Hematopoietic multipotent progenitor cell (in vitro differentiated cells): ENCODE measurements at places on chromosomes 13 and 19.

- no peak for DNase-seq
These were observed 8.4 kb upstream of the DIAPH3 start for GRCh38 chr13:60172111-60172510.

DNA sequence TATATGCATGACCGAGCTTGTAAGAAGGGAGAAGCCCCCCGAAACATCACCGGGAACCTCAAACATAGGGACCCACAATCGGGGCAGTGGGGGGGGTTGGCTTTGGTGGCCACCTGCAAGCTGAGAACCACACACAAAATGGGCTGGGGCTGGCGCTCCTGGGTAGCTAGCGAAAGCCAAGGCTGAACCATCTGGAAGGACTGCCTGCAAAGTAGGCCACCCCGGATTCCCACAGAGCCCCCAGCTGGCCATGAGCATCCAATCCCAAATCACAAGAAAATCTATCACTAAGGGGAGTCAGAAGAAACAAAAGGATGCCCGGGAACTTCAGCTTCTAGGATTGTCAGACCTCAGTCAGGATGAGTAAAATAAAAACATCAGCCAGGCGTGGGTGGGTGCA, 2.8 kb upstream of the PSPN start:
- DNase-seq, result no peak

DNA sequence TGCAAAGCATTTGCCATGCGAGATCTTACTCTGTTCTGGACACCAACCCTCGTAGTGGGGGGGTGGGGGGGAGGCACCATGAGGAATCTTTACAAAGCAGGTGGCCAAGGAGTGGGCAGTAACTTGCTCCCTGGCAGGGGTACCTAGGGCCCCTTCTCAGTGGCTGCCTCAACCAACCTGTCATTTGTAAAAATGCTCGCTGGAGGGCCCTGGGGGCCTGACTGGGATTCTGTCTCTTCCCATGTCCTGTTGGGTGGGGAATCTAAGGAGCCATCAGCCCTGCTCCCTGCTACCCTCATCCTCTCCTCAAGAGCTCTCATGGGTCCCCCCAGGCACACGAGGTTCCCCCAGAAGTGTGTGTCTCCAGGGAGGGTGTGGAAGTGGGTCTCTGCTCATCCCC, 1.5 kb downstream of the KCNN1 start:
- DNase-seq, result no peak

DNA sequence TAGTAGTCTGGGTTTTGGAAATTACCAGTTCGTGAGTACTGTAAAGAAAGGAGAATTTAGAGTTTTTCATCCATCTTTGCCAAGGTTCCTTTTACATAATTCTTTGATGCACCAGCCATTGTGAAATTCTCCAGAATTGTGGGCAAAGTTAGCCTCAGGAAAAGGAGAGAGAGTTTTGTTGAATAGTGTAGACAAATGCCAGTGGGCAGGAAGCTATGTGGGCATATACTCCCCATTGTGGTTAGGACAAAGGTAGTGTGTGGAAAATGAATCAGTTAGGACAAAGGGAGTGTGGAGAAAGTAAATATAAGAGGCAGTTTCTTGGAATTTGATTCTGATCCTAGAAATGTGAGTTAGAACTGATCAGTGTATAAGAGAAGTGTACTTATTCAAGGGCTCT, 67.9 kb downstream of the PCCA start:
- no peak for DNase-seq

DNA sequence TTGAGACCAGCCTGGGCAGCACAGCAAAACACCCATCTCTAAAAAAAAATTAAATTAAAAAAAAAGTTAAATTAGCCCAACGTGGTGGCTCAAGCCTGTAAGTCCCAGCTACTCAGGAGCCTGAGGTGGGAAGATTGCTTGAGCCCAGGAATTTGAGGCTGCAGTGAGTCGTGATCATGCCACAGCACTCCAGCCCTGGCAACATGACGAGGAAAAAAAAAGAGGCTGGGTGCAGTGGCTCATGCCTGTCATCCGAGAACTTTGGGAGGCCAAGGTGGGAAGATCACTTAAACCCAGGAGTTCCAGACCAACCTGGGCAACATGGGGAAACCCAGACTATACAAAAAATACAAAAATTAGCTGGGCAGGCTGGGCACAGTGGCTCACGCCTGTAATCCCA, 2.2 kb upstream of the TMEM161A start:
- DNase-seq, result no peak

DNA sequence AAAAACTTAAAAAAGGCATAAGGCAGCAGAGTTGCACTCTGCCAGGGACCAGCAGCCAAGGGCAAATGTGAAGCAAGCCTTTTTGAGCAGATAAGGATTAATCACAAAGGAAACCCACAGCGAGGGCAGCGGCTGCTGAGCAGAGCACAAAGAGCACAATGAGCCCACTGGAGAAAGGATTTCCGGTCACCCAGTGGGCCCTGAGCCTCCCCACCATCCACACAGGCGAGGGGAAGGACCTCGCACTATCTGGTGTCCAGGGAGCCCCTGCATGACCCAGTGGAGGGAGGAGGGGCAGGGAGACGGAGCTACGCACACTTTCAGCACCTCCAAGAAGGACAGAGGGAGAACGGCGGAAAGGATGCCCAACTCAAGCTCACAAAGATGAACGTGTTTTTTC, 40.0 kb downstream of the COL4A1 start:
- DNase-seq, result no peak

DNA sequence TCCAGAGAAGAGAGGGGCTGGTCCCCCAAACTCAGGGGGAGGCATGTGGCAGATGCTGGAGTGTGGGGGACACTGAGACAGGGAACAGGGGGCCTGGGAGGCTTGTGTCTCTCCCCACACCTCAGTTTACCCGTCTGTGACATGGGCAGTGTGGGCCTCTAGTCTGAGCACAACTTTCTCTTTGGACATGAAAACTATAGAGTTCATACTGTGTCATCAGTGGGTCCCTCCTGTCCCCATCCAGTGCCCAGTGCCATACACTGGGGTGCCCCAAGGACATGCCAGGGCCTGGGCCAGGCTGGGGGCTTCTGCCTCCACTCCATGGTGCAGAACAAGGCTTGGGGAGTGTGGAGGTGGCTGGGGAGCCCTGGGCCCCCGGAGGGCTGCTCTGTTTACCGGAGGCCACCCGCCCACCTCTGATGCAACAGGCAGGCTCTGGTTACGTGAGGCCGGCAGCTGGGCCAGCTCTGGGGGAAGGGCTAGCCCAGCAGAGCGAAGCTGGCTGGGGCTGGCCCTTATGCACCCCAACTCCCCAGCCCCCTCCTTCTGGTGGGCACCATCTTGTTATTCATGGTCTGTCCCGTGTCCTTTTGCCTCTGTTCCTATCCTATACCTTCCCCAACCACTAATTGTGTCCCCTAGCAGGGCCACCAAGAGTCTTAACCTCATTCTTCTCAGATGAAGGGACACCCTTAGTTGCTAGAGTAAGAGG, 1.9 kb upstream of the MEF2B start:
- DNase-seq, result no peak

DNA sequence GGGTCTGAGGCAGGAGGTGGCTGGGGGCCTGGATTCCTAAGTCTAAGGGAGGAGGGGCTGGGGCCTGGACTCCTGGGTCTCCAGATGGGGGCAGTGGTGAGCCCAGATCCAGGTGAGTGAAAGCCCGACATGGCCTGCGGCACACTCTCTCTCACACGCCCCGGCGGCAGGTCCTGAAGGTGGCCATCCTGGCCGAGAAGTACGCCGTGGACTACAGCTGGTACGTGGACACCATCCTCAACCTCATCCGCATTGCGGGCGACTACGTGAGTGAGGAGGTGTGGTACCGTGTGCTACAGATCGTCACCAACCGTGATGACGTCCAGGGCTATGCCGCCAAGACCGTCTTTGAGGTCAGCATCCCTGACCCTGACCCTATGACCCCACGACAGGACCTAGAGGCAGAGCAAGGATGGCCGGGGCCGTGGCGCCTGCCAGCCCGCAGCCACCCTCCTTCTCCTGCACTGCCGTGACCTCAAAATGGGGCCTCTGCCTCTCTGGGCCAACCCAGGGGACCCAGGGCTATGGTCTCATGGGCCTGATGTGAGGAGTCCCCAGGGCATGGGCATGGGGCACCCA, 13.2 kb downstream of the FUZ start:
- no peak for DNase-seq

GRCh38 chr13:75400775-75401174, 81.2 kb downstream of the TBC1D4 start:
- no peak for DNase-seq

DNA sequence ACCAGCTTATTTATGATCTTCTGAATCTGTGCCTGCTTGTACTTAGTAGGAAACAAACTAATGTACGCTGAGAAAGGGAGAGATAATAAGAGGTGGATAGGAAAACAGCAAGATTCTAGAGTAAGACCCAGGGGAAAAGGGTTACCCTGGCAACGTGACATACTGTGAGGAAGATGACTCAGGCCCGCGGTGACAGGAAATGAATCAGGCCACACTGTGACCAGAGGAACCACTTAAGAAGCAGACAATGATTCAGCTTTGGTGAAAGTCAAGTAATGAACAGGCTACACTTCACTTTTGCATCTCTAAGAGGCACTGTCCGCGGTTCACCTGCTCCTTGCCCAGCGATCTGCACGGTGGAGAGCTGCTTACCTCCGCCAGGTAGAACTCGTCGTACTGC, 158.2 kb downstream of the NALCN start:
- DNase-seq, result peak; percentile 5

DNA sequence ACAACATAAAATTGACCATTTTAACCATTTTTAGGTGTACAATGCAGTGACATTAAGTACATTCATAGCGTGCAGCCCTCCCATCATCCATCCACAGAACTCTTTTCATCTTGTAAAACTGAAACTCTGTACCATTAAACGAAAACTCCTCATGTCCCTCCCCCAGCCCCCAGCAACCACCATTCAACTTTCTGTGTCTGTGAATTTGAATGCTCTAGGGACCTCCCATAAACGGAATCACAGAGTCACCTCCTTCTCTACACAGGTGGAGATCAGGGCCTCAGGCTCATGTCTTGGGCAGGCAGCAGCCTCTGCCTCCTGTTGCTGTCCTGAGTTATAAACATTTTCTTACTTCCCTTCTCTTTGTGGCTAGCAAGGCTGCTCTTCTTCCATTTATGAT, 7.3 kb upstream of the CCNE1 start:
- DNase-seq, result no peak

GRCh38 chr13:113207890-113208420, 514 bp downstream of the PCID2 start:
- DNase-seq, result peak; percentile 39

GRCh38 chr13:76489274-76489673, 396.9 kb downstream of the KCTD12 start:
- DNase-seq, result no peak

DNA sequence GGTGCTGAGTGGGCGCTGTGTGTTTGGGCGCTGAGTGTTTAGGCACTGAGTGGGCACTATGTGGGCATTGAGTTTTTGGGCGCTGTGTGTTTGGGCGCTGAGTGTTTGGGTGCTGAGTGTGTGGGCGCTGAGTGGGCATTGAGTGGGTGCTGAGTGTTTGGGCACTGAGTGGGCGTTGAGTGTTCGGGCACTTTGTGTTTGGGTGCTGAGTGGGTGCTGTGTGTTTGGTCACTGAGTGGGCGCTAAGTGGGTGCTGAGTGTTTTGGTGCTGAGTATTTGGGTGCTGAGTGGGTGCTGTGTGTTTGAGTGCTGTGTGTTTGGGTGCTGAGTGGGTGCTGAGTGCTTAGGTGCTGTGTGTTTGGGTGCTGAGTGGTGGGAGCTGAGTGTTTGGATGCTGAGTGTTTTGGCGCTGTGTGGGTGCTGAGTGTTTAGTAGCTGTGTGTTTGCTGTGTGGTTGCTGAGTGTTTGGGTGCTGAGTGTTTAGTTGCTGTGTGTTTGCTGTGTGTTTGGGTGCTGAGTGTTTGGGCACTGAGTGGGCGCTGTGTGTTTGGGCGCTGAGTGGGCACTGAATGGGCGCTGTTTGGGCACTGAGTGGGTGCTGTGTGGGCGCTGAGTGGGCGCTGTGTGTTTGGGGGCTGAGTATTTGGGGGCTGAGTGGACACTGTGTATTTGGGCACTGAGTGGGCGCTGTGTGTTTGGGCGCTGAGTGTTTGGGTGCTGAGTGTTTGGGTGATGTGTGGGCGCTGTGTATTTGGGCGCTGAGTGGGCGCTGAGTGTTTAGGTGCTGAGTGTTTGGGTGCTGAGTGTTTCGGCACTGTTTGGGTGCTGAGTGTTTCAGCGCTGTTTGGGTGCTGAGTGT, 47.2 kb upstream of the F7 start:
- no peak for DNase-seq

DNA sequence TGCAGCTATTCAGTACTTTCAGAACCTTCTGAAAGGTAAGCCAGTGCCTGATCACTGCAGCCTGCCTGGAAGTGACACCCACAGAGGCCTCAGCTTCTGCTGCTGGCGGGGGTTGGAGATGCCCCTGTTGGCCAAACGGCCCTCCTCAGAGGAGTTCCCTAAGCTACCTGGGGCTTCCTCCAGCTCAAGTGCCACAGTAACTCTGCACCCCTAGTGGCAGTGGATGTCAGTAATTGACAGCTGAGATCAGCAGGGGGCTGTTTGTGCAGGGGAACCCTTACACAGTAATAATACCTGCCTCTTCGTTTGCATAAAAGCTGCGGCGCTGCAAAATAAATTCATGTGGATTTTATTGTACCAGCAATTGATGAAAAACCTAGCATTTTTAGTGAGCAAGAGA, 28.9 kb downstream of the TDRD12 start:
- DNase-seq, result peak; percentile 38

DNA sequence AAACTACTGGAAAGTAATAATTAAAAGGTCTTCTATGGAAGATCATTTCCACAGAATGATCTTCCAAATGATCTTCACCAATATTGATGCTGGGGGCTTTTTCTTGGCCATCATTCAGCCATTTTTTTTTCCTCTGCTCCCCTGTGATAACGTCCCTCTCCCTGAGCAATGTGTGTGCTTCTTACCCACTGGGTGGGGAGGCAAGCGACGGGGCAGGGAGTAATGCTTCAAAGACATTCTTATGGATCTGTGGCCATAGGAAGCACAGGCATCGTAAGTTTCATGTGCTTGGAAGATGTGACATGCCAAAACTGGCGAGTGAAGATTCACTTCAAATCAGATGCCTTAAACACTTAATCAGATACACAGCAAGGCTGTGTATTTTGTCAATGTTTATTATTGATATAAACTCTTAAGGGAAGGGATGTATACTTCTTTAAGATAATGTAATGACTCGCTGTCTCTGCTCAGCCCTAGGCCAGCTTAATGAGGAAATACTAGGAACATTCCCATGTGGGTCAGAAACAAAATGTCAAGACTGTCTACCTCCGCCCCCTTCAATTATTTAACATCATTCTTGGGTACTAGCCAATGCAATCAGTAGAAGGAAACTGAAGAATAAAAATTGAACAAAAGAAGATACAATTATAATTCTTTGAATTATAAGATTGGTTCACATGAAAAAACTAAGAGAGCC, 34.1 kb upstream of the SERPINE3 start:
- no peak for DNase-seq
